Right kidney (tissue), 9 donors: ENCODE measurements at places on chromosomes 1 and 21.

- DNase-seq = no peak
Measured at GRCh38 chr1:67159233-67159632, 7.0 kb upstream of the IL23R start.

- DNase-seq = no peak
Measured at GRCh38 chr1:78090472-78091133, 44.8 kb downstream of the GIPC2 start.

- DNase-seq = no peak
Measured at GRCh38 chr1:66316464-66317247, 217.3 kb upstream of the SGIP1 start.

DNA sequence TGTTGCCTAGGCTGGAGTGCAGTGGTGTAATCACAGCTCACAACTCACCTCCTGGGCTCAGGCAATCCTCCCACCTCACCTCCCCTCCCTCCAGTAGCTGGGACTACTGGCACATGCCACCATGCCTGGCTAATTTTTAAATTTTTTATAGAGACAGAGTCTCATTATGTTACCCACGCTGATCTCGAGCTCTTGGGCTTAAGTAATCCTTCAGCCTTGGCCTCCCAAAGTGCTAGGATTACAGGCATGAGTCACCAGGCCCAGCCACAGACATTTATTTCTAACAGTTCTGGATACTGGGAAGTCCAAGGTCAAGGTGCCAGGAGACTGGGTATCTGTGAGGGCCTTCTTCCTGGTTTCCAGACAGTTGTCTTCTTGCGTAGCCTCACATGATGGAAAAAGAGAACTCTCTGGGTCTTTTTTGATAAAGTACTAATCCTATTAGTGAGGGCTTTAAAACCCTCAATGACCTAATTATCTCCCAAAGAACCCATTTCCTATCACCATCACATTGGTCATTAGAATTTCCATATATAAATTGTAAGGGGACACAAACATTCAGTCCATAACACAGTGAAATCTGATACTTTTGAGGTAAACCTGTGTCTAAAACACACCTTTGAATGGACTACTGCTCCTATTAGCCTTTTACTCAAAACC lies 67.9 kb downstream of the PHACTR4 start:
- peak; percentile 7 for DNase-seq

DNA sequence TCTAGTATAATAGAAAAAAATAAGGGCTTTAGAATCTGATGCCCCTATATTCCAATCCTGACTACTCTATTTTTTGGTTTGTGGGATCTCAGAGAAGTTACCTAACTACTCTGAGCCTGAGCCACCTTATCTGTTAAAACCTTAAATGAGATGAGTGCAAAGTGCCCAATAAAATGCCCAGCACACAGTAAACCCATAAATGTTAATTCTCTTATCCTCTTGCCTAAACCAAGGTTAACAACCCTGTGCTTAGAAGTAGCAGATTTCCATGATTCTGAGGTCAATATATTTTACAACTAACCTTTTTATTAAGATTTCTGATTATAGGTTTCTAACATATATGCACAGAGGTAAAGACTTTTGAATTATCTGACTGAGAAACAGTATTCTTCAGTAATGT lies 35.8 kb downstream of the DOCK7 start:
- no peak for DNase-seq

- no peak for DNase-seq
Measured at GRCh38 chr1:244062156-244062725, 11.2 kb downstream of the ZBTB18 start.
